ENCODE measurements at places on chromosomes 1 and 21. TPM values are rescaled to one million over a fixed set of nuclear protein-coding genes. Genes with fewer than 3 reads are reported as not detected.
A peak's percentile ranks its signal among the peaks of the same experiment; 100 is the strongest.

GRCh38 chr1:6329396-6329795 lies 64.2 kb downstream of the ACOT7 start:
- DNase-seq: peak; percentile 15
- H3K4me3 ChIP-seq: no peak overlapping the region
- H3K27me3 ChIP-seq: no peaks in the 10 kb centered on the region
- H3K36me3 ChIP-seq: no peaks in the 10 kb centered on the region
- no peak overlapping the region for H3K27ac ChIP-seq

DNA sequence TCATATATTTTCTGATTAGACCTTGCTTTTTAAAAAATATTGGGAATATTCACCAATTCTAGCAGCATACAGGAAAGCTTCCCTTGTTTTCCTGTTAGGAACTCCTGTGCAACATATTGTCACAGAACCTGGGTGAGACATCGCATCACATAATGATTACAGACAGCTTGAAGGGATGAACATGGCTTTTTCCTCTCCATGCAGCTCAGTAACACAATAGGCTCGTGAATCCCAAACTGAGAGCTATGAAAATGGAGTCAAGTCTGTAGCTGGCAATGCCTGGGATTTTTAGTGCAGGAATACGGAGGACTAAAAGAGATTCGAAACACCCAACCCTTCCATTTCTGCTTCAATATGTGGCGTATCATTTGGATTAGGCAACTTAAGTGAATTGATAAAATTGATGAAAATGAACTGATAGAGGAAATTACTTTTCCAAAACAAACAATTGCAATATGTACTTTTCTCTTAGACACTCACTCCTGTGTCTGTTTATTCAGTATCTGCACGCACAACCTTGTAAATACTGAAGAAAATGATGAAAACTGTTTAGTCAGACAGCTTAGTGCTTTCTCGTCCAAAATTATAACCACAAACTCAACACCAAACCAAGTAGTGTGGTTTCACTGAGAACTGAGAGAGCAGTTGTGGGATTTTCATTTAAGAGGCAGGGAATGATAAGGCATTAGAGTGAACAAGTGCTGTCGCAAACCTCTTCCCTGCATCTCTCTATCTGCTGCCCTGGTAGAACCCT lies 250.4 kb downstream of the PTBP2 start:
- no peaks in the 10 kb centered on the region for H3K27me3 ChIP-seq
- H3K4me3 ChIP-seq: no peak overlapping the region
- peaks cover 4% of the 10 kb centered on the region for H3K4me1 ChIP-seq
- no peaks in the 10 kb centered on the region for H3K36me3 ChIP-seq
- peak; percentile 74 for DNase-seq

DNA sequence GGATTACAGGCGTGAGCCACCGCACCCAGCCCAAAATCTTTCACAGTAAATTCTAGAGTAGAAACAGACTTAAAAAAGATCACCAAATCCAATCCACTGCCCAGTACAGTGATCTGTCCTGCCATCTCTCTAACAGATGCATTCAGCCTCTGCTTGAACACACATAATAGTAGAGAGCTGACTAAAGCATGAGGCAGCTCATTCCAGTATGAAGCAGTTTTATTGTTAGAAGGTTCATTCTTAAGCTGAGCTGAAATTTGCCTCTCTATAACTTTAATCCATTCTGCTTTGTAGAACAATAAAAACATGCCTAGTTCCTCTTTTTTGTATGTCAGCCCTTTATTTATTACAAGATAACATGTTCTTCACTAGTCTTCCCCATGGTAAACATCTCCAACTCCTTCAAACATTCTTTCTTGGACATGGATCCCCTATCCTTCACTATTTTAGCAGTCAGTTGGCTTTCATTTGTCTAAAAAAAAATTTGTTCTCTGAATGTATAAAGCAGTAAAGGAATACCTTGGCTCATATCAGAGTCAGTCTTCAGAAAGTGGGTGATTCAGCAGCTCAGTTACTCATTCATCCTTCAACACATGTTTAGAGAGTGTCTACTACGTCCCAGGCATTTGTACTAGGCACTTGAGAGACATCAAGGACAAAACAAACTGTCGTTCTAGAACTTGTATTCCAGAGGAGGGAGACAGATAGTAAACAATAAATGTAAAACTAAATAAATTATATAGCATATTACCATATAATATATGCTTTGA lies 10.7 kb upstream of the PTBP2 start:
- no peaks in the 10 kb centered on the region for H3K27me3 ChIP-seq
- no peaks in the 10 kb centered on the region for H3K36me3 ChIP-seq
- H3K4me1 ChIP-seq: no peaks in the 10 kb centered on the region

- H3K36me3 ChIP-seq: no peaks in the 10 kb centered on the region
- H3K4me1 ChIP-seq: peaks cover 7% of the 10 kb centered on the region
- H3K27me3 ChIP-seq: peaks cover 26% of the 10 kb centered on the region
These were observed 1.4 kb upstream of the PODN start for GRCh38 chr1:53060579-53060978.

GRCh38 chr1:1199141-1199960 lies 7.0 kb downstream of the TNFRSF18 start:
- H3K27ac ChIP-seq: no peak overlapping the region
- no peaks in the 10 kb centered on the region for H3K36me3 ChIP-seq
- no peak overlapping the region for H3K4me3 ChIP-seq
- H3K4me1 ChIP-seq: no peaks in the 10 kb centered on the region

DNA sequence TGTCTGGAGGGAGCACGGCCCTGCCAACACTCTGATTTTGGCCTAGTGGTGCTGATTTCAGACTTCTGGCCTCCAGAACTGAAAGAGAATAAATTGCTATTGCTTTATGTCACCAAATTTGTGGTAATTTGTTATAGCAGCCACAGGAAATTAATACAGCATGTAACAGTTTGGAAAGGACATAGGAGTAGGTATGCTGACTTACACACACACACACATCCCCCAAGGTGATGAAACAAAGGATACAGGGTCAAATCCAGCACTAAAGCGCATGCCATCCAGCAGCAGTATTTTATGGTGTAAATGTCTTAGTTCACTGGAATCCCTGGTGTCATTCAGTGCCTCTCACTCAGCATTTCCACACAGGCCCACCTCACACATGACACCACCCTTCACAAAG lies 72.2 kb upstream of the MAN1A2 start:
- no peak overlapping the region for H3K27ac ChIP-seq
- DNase-seq: no peak
- no peaks in the 10 kb centered on the region for H3K4me1 ChIP-seq
- H3K4me3 ChIP-seq: no peak overlapping the region
- no peaks in the 10 kb centered on the region for H3K27me3 ChIP-seq
- H3K36me3 ChIP-seq: no peaks in the 10 kb centered on the region

DNA sequence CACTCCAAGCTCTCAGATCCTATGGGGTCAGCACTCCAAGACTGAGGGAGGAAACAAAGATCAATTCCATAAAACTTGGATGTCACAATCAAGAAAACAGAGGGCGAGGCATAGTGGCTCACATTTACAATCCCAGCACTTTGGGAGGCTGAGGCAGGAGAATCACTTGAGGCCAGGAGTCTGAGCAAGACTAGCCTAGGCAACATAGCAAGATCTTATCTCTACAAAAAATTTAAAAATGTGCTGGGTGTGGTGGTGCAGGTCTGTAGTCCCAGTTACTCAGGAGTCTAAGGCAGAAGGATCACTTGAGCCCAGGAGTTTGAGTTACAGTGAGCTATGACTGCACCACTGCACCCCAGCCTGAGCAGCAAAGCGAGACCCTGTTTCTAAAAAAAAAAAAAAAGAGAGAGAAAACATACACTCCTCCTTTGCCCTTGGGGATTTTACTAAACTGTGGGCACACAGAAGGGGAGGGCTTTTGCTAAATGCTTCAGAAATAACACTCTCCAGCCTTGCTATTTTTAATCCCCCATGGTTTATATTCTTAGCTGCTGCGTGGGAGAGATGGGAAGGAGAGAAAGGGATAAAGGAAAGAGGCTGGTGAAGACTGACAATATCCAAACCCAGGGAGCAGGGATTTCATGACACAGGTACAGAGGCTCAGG lies 18.1 kb downstream of the ARHGEF2 start:
- peaks cover 65% of the 10 kb centered on the region for H3K36me3 ChIP-seq
- DNase-seq: no peak
- no peaks in the 10 kb centered on the region for H3K27me3 ChIP-seq
- H3K4me1 ChIP-seq: peaks cover 27% of the 10 kb centered on the region
- peak overlapping the region; percentile 48 for H3K27ac ChIP-seq

DNA sequence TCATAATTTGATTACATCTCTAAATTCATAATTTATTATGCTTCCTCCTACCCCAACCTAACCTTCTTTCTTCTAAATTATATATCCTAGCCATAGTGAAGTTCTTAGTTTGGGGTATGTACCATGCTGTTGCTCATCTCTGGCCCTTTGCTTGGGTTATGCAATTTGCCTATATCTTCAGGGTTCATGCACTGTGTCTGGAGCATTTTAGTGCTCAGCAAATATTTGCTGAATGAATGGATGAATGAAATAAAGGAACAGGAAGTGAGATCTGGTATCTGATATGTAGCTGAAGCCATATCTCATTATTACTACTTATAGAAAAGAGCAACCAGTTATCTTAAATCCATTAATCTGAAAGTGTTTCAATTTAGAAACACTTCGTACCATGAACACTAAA lies 137.6 kb downstream of the GPATCH2 start:
- H3K27me3 ChIP-seq: no peaks in the 10 kb centered on the region
- H3K36me3 ChIP-seq: peaks cover 2% of the 10 kb centered on the region
- no peak overlapping the region for H3K27ac ChIP-seq

DNA sequence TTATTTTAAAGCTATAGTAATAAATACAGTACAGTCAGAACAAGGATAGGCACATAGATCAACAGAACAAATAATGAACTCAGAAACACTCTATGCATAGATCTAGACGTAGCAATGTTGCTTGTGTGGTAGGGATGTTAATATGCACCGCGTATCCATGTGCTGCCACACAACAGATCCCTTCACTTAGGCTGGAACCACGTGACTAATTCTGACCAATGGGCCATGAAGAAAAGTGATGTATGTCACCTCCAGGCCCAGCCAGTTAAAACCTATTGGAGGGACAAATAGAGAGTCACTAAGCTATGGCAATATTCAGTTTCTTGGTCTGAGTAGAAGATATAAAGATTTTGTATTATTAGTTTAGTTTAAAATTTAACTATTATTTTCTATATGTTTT lies 91.4 kb downstream of the ADAMTS1 start:
- no peak for DNase-seq
- H3K4me1 ChIP-seq: peaks cover 8% of the 10 kb centered on the region
- H3K27ac ChIP-seq: no peak overlapping the region
- H3K27me3 ChIP-seq: no peaks in the 10 kb centered on the region
- no peaks in the 10 kb centered on the region for H3K36me3 ChIP-seq

DNA sequence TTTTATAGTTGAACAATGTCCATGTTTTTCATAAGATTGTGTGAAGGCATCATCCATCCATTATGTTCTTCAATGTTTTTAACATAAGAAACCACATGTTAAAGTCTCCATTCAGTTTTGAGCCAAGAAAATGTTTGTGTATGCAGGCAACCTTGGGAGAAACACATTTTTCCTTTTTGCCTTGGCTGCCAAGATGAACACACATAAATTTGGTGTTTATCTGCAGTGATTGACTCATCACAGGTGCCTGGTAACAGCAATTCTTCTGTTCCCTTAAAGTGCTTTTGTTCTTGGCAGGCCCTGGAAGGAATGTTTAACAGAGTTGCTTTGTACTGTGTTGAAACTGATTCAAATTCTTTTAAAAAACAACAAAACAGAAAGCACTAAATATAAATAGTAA lies 709.9 kb upstream of the ADGRL4 start:
- no peak overlapping the region for H3K27ac ChIP-seq
- no peaks in the 10 kb centered on the region for H3K4me1 ChIP-seq
- H3K36me3 ChIP-seq: no peaks in the 10 kb centered on the region

GRCh38 chr21:44752671-44753235 lies 41.4 kb upstream of the TSPEAR start:
- H3K36me3 ChIP-seq: no peaks in the 10 kb centered on the region
- H3K27me3 ChIP-seq: no peaks in the 10 kb centered on the region
- DNase-seq: no peak
- no peak overlapping the region for H3K4me3 ChIP-seq
- no peaks in the 10 kb centered on the region for H3K4me1 ChIP-seq

DNA sequence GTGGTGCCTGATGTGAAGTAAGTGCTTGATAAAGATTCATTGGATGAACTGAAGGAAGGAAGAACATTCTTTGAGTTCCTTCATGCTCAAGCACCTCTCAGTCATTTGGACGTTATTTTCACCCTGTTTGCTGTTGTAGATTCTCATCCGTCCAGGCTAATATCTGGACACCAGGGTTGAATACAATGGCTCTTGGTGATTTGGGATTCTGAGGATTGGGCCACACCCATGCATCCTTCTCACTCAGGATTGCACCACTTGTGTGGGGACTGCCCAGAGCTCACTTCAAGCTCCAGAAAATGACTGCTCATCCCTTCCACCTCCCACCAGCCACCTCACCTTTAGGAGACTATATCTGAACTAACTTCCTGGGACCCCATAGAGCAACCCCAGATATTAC lies 117.1 kb upstream of the IPO9 start:
- H3K36me3 ChIP-seq: peaks cover 9% of the 10 kb centered on the region
- H3K27me3 ChIP-seq: no peaks in the 10 kb centered on the region
- peak overlapping the region; percentile 98 for H3K27ac ChIP-seq
- no peak overlapping the region for H3K4me3 ChIP-seq

DNA sequence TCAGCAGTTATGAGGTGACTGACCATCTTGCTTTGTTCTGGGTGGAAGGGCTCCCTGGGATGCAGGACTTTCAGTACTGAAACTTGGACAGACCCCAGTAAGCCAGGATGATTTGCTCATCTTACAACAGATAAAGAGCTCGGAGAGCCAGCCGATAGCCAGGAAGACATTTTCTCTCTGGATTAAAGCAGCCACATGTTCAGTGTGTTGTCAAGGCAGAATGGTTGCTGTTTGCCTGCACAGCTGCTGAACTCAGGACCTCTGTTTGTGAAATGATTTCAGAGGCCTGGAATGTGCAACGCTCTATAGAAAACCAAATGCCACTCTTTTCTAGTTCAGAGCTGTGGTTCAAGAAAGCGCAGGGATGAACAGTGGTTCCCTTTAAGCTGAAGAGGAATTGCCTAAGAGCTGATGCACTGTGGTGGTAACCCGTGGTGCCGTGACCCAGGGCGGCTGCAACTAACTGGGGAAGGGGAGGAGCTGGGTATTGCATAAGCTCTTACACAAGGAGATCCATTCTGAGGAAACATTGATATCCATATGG lies 40.7 kb downstream of the CASQ2 start:
- DNase-seq: peak; percentile 77
- no peaks in the 10 kb centered on the region for H3K27me3 ChIP-seq
- no peaks in the 10 kb centered on the region for H3K4me1 ChIP-seq
- H3K27ac ChIP-seq: peak overlapping the region; percentile 8

GRCh38 chr1:206573762-206574161 lies 38.5 kb downstream of the EIF2D start:
- H3K36me3 ChIP-seq: no peaks in the 10 kb centered on the region
- no peak for DNase-seq
- no peak overlapping the region for H3K27ac ChIP-seq
- peaks cover 4% of the 10 kb centered on the region for H3K4me1 ChIP-seq

- H3K27me3 ChIP-seq: no peaks in the 10 kb centered on the region
- DNase-seq: peak; percentile 93
- peaks cover 55% of the 10 kb centered on the region for H3K4me1 ChIP-seq
- peak overlapping the region; percentile 83 for H3K27ac ChIP-seq
These were observed 14.2 kb downstream of the CAPN2 start for GRCh38 chr1:223726380-223727001.

The TMEM125 gene
- 0.64 TPM for total RNA-seq

The C1orf105 gene
- not detected for total RNA-seq

The LRIF1 gene
- 17.1 TPM for total RNA-seq

The OBSCN gene
- total RNA-seq: 11.1 TPM

The CD1B gene
- not detected for total RNA-seq

The SLC6A17 gene
- total RNA-seq: 3.6 TPM

The KCNK1 gene
- 5.7 TPM for total RNA-seq

The ZNF687 gene
- total RNA-seq: 15.4 TPM

The OR2T11 gene
- total RNA-seq: not detected

The RAVER2 gene
- 6.6 TPM for total RNA-seq

The FAAH gene
- 1.2 TPM for total RNA-seq

The PAFAH2 gene
- 13.6 TPM for total RNA-seq

The FAM131C gene
- 0.11 TPM for total RNA-seq
